ENCODE measurements at places on chromosomes 6 and 20.
A peak's percentile ranks its signal among the peaks of the same experiment; 100 is the strongest.

DNA sequence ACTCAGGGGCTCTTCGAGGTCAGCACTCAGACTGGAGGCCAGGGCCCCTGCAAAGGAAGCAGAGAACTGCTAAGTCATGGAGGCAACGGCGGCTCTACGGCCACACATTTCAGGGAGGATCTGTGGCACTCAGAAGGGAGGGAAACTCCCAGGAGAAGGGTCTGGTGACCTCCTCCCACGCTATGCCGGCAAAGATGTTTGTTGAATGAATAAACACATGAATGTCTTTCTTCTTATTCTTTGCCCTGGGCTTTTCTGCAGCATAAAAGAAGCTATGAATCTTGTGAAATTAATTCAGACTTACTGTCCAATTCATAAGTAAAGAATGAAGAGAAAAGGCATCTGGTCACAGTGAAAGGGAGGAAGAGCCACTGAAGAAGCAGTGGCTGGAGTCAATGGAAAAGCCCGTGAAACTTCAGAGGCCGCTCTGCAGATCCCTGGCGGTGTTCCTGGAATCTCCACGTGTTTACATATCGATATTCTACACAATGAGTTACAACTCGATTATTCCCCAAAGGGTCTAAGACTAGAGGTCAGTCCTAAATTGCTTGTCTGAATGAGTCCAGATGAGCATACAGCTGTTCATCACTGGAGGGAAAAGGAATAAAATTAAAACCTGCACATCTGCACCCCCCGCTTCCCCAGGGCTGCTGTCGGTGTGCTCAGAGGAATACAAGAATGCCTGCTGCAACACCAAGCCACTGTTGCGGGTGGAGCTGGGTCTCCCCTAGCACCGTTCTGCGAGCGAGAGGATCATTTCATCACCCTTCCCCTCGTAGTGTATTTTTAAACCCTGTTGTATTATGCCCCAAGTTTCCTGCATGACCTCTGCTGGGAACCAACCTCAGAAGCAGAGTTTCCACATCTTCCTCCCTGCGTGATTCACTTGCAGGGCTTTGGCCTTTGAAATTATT lies 25.6 kb downstream of the INSM1 start:
- DNase-seq = no peak

- no peak for DNase-seq
Measured at GRCh38 chr20:11556410-11556809, 361.3 kb upstream of the BTBD3 start.

- DNase-seq = no peak
Measured at GRCh38 chr20:11832851-11833250, 84.8 kb upstream of the BTBD3 start.

- DNase-seq = no peak
Measured at GRCh38 chr20:54346276-54346675, 129.1 kb upstream of the DOK5 start.

DNA sequence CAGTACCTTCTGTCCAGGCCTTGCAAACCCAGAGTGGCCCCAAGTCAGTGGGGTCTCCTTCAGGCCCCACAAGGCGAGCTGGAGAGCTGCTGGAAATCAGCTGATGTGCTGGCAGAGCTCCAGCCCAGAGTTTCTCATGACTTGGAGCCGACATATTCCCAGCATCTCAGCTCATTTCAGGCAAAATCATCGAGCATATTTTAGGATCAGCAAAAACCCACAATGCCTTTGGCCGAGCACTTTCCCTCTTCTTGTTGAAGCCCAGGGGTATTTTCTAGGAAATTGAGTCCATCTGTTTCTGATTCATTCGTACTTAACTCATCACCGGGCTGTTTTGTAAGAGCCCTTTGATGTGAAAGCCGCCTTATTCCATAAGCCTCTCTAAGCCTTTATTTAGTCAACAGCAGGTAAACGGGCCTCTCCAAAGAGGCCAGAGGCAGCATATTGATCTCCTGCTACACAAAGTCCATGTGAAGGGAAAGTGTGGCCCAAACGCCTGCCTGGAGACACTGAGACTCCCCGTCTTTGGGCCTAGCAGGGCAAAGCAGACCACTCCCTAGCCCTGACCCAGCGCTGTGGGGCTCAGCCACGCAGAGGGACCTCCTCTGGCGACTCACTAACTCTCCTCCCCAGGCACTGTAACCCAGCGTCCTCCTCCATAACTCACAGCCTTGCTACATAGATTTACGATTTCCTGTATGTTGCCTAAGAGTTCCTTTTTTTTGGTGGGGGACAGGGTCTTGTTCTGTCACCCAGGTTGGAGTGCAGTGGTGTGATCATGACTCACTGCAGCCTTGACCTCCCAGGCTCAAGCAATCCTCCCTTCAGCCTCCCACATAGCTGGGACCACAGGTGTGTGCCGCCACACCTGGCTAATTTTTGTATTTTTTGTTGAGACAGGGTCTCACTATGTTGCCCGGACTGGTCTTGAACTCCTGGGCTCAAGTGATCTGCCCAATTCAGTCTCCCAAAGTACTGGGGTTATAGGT lies 12.1 kb upstream of the C20orf203 start:
- DNase-seq = peak; percentile 83

DNA sequence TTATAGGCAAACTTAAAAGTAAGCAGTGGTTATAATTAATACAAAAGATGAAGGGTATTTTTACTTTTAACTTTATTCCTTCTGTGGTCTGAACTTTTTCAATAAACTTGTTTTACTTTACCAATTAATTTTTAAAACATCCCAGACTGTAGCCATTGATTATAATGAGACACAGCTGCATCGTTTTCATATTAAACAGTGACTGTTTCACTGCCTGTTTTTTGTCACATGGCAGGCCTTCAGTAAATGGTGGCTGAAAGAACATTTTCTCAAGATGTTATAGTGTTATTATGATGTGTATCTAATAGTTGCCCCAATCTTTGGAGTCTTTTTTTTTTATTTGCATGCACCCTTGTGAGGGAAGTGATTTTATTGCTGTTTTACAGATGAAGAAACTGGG lies 95.1 kb downstream of the PLCB4 start:
- DNase-seq = no peak

GRCh38 chr6:118548136-118548535 lies at the start of gene PLN:
Gene PLN, plus strand, starts transcription at chr6:118548296. Its CDS starts 10,626 bp downstream, at chr6:118558922.
- no peak for DNase-seq

- DNase-seq = no peak
Measured at GRCh38 chr6:107598091-107598490, 108.2 kb downstream of the SOBP start.

DNA sequence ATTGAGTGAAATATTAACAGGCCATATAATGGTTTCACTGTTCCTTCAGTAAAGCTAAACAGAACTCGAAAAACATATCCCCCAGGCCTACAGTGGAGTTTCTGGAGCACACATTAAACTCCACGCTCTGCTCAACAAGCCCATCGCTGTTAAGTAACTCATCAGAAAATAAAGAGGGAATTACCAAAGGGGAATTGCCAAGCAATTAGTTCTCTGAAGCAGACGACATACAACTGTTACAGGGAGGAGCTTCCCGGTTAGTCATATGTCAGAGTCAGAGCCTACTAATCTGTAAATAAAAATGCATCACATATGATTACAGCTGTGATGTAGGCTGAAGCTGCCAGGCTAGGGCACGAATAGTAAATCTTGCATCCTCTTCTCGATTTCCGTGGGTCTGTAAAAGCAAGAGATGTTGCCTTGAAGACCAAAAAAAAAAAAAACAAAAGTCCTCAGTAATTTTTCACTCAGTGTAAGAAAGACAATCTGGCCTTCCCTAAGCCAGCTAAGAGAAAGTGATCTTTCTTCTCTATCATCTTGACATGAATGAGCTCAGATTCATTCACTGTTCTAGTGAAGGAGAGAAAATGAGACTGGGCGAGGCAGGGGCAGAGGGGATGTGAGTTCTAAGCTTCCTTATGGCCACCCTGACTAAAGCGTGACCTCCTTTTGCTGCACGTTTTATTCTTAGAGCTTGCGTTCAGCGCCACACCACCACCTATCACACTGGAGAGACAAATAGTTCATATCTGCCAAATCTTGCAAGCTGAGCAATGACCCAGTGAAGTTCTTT lies 13.8 kb downstream of the ATXN1 start:
- DNase-seq = peak; percentile 66

DNA sequence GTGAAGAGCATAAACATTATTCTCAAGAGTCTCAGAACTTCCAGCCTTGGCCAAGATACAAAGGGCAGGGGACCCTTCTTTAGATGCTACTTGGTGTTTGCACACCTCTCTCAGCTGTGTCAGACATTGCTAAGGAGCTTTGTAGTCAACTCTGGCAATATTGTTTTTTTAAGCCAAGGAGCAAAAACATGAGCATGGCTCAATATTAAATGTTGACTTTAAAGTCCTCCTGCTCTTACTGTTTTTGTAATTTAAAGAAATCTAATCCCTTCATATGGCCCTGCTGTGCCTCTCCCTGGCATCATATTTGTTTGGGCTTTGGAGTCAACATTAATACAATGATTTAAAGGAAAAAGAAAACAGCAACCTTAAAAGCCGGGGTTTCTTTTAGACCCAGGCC lies 67.9 kb upstream of the TMEM170B start:
- DNase-seq = no peak

DNA sequence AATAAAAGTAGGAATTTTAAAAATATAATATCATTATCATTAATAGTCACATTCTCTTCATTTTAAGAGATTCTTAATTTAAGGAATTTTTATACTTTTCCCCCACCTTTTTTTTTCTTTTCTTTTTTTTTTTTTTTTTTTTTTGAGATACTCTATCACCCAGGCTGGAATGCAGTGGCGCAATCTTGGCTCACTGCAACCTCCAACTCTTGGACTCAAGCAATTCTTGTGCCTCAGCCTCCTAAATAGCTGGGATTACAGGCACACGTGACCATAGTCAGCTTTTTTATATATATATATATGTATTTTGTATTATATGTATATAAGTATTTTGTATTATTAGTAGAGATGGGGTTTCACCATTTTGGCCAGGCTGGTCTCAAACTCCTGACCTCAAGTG lies 457.7 kb downstream of the CDKAL1 start:
- no peak for DNase-seq

GRCh38 chr20:35134472-35134871 lies 12.7 kb downstream of the EDEM2 start:
- DNase-seq = no peak

DNA sequence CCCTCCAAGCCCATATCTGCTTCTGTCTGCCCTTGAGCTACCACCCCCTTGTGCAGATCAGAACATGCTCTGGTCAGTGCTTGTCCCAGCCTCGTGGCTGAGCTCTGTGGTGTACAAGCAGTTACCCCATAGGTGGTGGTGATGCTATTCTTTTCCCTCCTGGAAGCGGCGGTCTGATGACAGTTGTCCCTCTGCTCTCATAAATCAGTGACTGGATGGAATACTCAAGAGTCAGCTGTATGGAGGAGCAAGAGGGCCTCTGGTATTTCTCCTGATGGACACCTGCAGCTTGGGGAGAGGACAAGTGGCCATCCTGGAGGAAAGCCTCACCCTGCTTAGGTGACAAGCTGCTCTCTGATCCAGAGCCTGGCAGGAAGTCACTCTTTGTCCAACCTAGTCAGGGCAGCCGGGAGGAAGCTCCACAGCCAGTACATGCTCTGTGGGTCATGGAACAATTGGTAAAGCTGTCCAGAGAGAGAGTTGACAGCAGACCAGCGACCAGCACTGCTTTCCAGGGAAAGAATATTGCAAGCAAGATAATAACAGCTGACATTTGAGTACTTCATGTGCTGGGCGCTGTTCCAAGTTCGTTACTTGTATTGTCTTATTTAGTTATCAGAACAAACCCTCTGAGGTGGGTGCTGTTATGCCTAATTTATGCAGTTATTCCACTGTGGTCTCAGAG lies 47.1 kb downstream of the SCAND1 start:
- no peak for DNase-seq

- DNase-seq = peak; percentile 58
Measured at GRCh38 chr6:43149265-43149664, 21.8 kb upstream of the SRF start.

- no peak for DNase-seq
Measured at GRCh38 chr6:8905757-8906156, 470.4 kb upstream of the SLC35B3 start.

DNA sequence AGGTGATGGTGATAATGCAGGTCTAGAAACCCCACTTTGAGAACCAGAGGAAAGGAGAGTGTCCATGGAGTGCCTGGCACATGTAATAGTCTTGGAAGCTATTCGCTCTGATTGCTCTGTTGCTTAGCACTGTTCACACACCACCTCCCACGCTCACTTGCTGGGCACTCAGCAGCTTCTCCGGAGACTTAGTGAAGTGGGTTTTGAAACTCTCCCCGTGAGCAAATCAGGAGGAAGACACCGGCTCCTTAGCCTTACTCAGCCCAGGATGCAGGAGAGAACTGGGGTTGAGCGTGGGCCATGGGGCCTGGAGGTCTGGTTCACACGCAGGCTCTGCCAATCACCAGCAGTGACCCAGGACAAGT lies 22.2 kb downstream of the BMP7 start:
- DNase-seq = no peak

GRCh38 chr6:75077701-75078100 lies 128.2 kb downstream of the COL12A1 start:
- DNase-seq = no peak

DNA sequence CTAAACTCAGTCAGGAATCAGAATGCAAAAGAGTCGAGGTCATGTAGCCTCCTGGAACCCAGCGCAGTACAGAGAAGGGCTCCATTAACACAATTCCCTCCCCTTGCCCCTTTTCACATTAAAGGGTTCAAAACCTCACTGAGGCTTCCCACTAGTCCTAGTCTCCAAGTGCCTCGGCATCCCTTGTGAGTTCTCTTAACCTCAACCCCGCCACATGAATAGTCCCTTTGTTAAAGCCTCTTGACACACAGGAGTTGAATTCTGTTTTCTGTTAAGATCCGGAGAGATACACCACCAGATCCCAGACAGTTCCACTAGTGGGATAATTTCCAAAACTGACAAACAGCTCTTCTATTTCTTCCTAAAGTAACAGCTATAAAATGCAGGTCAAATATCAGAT lies 17.8 kb downstream of the PTPRT start:
- no peak for DNase-seq

- peak; percentile 83 for DNase-seq
Measured at GRCh38 chr6:27126815-27127537, 120.5 kb upstream of the PRSS16 start.

GRCh38 chr20:18857640-18858039 lies 44.1 kb downstream of the SCP2D1 start:
- DNase-seq = peak; percentile 17

- DNase-seq = no peak
Measured at GRCh38 chr20:22630701-22631100, 46.3 kb upstream of the FOXA2 start.

DNA sequence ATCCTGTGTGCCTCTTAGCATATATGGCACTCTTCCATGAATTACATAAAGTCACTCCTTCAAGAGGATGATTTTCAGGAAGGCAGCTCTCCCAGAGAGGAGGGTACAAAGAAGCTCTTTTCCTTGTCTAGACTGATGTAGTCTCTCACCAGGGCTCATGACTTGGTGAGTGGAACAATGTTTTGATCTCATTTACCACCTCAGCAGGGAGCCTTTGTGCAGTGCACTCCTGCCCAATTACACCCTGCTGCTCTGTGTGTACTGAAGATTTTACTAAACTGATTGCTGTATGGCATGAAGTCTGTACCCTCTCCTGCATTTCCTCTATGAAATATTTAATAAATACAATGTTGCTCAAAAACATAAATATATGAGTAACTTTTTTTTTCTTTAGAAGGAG lies 598.3 kb upstream of the HS3ST5 start:
- no peak for DNase-seq

Data from AG08395 (cell line).